GM12892 (cell line): ENCODE measurements at places on chromosomes 13 and 19.

DNA sequence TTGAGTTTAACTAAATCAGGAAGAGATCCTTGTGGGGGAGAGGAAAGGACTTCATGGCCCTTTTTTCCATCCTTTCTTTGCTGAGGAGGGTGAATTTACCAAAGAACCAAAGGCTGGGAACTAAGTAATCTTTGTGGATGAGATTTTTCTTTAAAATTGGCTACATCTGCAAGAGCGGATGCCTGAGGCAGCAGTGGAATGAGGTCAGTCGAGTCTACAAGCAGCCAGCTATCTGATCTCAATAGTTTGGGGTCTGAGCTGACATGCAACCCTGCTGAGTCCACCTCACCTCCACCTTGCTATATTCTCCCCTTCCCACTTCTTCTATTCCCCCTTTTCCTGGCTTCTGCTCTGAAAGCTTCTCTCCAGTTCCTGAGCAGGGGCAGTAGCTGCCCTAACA lies 3.6 kb upstream of the DNAJC15 start:
- DNase-seq, result no peak

- DNase-seq, result no peak
Measured at GRCh38 chr13:74329962-74330361, 195.8 kb upstream of the KLF12 start.

- no peak for DNase-seq
Measured at GRCh38 chr19:4694211-4694987, 24.3 kb upstream of the MYDGF start.

DNA sequence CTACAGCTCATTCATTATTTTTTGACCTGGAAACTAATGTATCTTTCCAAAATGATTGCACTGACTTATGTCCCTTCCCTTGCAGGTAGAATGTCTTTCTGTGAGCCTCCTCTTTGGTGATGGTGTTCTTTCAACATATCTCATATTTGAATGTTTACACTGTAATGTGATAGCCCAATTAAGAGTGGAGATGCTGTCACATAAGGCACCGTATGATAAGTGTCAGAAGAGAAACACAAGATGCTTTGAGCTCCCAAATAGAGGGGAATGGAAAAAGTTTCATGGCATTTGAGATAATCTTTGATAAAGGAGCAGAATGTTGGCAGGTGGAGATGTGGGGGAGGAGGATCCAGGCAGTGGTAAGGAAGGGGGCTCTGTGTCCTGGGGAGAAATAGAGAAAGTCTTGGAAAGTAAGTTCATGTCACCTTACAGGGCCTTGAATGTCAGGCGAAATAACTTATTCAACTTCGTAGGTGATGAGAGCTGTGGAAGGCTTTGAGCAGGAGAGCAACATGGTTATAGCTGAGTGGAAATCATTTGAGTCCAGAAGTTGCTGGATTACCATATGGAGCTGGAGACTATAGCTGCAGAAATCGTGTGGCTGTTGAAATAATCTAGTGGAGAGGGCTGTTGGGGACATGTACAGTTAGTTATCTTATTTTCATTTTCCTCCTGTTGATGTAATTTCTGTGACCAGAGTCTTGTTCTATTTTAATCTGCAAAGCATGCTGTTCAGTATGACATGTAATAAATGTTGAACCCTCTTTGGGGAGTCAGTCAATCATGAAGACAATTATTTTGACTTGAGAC lies 10.3 kb upstream of the RNF113B start:
- DNase-seq, result no peak
